ENCODE measurements at places on chromosomes 5 and 9.
A peak's percentile ranks its signal among the peaks of the same experiment; 100 is the strongest.

DNA sequence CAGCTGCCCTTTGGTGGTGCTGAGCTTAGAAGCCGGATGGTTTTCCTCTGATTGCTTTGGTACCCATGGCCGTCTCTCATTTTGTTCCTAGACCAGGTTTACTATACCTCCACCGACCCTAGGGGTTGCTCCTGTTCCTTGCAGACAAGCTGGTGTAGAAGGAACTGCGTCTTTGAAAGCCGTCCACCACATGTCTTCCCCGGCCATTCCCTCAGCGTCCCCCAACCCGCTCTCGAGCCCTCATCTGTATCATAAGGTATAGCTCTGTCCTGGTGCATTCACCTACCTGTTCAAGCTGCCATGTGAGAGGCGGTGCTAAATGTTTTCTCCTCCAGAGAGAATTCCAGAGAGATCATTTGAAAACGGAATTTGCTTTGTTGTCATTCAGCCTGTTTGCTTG lies 39.5 kb downstream of the TENT4A start:
- no peak for DNase-seq

GRCh38 chr5:164500856-164501255 lies 995.4 kb downstream of the MAT2B start:
- no peak for DNase-seq

DNA sequence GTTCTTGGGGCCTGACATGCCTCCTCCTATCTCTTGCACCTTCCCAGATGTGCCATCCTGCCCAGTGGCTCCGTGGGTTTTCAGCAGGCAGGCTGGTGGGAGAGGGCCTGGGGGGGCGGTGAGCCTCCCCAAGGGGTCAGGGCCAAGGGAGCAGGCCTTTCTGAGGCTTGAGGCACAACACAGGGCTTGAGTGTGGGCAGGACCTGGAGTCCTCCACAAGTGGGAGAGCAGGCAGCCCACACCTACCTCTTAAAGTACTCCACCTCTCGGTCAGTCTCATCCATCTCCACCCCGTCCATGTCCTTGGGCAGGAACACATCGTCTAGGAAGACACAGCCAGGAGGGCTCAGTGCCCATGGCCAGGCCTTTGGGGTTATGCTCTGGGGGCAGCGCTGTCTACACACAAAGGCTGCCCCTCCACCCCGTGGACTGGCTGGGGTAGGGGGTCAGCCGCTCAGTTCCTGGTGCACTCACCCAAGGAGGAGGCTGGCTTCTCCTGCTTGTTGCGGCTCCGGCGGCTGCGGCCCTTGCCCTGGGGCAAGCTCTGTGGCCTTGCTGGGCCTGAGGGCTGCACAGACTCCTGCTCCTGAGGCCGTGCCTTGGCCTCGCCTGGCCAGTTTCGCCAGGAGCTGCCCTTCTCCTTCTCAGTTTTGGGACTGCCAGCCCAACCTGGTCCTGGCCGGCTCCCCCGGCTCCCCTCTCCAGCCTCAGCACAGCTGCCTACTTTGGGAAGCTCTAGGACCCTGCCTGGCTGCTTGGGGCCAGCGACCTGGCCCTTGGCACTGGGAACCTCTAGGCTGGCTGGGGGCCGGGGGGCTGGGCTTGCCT lies 7.2 kb upstream of the DDX41 start:
- no peak for DNase-seq

DNA sequence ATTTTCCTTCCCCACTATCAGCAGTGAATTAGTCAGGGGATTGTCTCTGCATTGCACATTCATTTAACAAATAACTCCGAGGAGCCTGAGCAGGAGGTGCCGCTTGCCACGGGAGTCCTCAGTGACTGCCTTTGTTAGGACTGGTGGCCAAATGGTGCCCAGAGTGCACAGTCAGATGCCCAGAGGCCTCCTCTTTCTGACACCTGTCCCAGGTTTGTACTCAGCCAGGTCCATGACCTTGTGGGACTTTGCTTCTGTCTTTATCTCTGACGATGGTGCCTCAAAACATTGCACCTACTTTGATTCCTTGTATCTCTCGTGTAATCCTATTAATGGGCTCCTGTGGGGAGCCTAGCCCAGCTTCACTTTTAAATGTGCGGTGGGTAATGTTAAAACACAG lies 4.3 kb downstream of the SRD5A1 start:
- no peak for DNase-seq

DNA sequence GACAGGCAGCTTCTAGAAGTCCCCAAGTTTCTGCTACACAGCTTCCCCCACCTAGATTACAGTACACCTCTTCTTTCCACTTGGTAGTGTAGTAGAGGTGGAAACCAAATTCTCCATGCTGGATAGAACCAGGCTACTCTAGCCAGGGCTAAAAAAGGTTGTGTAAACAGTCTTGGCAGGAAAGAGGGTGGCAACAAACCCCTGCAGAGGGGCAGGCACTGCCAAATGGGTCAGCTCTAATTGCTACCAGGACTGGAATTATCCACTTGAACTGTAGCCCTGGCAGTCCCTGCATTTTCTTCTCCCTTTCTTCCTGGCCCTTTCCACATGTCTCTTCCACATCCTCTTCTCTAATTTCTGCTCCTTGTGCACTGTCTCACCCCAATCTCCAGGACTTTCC lies 24.8 kb downstream of the RANBP3L start:
- no peak for DNase-seq

DNA sequence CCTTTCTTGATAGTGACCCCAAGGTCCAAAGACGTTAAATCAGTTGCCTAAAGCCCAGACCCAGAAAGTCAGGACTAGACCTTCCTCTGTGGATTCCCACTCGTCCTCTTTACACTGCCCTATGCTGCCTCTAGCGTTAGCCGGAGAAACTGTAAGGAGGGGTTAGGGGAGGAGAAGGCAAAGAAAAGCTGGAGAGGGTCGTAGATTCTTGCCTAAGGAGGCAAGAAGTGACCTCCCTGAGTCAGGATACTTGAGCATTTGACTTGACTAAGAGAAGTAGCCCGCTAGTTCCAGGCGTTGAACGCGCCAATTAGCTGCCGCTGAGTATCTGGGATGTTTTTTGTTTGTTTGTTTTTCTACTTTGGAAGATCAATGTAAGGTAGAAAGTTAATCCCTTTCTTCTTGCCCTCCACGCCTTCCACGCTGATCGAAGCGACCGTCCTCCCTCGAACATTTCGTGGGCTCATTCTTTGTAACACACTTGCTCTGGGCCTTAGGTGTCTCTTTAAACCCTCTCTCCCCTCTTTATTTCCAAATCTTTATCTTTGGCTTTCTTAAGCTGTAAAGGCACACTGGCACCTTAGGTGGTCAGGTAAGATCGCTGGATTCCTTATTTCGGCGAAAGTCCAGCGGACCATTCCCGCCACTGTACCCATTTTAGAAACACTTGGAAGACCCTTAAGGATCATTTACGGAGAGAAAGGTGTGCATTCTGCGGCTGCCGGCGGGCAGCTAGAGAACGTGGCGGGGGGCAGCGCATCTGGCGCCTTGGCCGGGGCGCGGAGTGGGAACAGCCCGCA lies 5.1 kb upstream of the RGMB start:
- no peak for DNase-seq

DNA sequence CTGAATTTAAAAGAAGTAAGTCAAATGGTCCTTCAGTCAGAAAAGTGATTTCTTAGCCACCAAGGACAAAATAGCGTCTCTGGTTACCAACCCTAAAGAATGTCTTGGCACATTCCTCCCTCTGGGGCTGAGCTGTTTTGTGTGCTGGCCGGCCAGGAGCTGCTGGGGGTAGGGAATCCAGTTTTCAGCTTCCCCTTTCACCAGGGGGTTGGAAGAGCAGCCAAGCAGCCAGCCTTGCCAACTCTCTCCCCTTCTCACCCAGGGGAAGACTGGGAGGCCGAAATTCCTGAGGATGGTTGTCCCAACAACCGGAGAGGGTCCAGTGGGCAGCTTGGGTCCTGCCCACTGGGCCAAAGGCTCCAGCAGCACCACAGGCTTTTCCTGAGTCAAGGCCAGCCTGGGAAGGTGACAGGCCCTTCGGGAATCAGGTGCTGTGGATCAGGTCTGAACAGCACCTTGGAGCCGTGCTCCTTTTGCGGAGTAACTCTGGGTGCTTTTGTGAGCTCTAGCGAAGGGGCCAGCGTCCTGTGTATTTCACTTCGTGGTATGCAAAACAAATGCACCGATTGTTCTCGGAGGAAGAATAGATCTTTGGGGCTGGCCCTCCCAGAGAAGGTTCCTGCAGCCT lies 4.2 kb downstream of the WWC1 start:
- DNase-seq = peak; percentile 49

- no peak for DNase-seq
Measured at GRCh38 chr9:18333157-18333556, 140.8 kb upstream of the ADAMTSL1 start.

DNA sequence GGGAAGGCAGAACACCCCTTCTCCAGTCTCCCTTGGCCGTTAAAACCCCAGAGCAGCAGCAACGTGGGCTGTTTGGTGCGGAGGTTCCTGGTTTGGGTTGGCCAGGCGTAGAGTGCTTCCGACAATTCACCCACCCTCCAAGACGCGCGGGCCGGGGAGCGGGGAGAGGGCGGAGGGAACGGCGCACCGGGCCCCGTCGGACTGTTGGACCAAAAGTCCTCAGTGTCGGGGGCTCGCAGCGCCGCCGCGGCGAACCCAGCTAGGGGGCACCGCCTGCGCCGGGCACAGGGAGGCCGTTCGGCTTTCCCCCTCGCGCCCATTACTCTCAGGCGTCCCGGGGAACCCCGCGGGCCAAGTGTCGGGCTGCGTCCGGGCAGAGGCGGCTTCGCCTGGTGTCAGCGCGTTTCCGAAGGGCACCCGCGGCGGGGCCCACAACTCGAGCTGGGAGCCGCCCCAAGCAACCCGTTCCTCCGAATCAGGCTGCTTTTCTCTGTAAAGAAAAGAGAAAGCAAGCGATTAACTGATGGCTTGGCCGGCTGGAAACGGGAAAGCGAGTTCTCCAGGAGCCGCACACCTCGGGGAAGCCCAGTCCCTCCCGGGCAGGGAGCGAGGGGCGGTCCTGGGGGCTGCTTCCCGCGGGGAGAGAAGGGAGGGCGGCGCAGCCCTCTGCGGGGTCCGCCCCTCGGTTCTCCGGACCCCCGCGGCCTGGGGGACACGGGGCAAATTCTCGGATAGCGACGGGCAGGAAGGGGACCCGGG lies 145.5 kb downstream of the ERCC6L2 start:
- DNase-seq = no peak

DNA sequence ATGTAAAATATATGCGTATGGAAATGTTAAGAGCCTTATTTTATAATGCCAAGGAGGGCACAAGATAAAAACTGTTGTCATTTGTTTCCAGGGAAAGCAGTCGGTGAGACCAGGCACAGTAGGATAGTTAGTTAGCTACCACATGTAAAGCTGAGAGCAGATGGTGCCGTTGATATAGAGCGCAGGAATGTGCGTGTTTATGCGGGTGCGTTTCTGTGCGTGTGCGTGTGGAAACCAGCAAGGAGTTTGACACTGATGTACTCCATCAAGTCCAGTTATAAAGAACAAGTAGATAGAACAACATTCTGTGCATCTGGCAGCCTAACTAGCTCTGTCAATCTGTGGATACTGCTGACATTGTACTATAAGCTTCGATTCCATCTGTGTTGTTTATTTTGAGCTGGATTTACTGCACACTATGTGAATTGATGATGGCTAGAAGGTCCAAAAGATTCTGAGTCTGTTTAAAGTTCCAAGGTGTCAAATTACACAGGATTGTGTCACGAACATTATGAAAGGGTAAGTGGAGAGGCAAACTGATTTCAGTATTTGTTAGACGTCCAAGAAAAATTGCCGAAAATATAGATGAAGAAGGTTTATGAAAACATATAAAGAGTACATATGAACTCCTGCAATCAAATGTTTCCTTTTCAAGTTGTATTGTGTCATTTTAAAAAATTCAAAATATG lies 494.9 kb upstream of the MEF2C start:
- peak; percentile 13 for DNase-seq

DNA sequence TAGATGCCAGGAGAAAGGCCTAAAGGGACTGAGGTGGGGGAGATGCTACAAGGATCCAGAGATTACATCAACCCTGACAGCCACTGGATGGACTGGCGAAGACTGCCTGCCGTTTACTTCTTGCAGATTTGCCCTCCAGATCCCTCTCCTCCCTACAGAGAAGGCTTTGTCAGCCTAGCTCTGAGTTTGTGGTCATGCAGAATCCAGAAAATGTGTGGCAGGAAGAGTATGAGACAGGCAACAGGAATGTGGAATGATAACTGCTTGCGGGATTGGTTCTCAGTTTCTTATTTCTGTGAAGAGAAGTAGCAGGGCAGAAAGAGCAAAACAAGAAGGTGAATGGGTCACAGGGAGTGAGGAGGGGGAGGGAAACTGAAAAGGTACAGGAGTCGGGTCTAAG lies 129.6 kb downstream of the TLE1 start:
- peak; percentile 89 for DNase-seq

- no peak for DNase-seq
Measured at GRCh38 chr9:99966716-99967115, 60.3 kb downstream of the STX17 start.

DNA sequence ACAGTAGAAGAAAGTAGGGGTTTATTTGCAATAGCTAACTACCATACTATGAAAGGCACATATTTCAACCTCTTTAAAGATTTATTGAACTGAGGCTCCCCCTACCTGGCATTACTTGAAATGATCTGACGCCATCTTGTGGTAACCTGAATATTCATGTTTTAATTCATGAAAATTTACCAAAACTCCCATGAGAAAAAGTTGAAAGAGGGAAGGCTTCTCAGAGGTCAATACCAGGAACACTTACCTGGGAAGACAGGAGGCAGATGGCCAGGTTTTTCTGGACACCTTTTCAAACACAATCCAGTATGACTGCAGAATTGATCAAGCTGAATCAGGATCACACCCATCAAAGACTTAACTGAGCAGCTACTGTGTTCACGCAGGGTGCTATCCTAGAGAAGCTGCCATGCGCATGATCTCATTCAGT lies 9.4 kb downstream of the PRELID2 start:
- DNase-seq = no peak

- no peak for DNase-seq
Measured at GRCh38 chr5:37391591-37391990, 12.5 kb downstream of the WDR70 start.

GRCh38 chr9:130189840-130190239 lies 17.6 kb downstream of the NCS1 start:
- peak; percentile 80 for DNase-seq
